ENCODE measurements at places on chromosomes 16 and 17.

- no peaks in the 10 kb centered on the region for H3K4me1 ChIP-seq
- H3K4me3 ChIP-seq, result no peak overlapping the region
- H3K27me3 ChIP-seq, result no peaks in the 10 kb centered on the region
- no peaks in the 10 kb centered on the region for H3K36me3 ChIP-seq
- no peak for DNase-seq
Observed at GRCh38 chr17:31456814-31457213, 65.3 kb downstream of the RAB11FIP4 start.

DNA sequence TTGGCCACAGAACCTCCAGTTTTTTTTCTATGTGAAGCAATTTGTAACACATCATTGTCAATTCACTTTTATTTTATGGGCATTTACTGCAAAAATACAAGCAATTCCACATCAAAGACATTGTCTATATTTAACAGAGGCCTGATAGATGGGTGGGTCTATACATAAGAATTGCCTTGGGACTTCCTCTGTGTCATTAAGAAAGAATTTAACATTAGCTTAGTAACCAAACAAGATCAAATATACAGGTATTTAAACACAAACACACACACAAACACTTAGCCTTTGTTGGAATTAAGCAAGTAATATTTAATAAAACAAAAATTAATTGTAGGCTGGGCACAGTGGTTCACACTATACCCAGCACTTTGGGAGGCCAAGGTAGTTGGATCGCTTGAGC is 4.3 kb upstream of the PITPNC1 start:
- no peak for DNase-seq
- no peak overlapping the region for H3K27ac ChIP-seq
- no peak overlapping the region for H3K4me3 ChIP-seq
- no peaks in the 10 kb centered on the region for H3K36me3 ChIP-seq
- H3K27me3 ChIP-seq, result peaks cover 8% of the 10 kb centered on the region
- H3K4me1 ChIP-seq, result peaks cover 7% of the 10 kb centered on the region

DNA sequence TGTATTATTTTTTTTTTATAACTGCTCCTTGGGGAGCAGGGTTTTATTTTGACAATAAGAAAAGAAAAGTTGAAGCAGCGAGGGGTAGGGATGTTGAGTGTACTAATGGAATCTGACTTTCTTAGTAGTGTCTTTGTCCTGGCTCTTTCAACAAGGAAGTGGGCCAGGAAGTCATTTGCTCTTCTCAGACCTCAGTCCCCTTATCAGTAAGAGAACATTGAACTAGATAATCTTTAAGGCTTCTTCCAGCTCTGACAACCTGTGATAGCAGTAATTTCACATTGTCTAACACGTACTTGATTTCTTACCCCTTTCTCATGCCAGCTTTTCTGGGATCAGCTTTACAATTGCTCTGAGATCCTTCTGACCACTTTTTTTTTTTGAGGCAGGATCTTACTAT is 8.3 kb downstream of the LIG3 start:
- H3K27ac ChIP-seq, result peak overlapping the region; percentile 45
- peak; percentile 21 for DNase-seq
- H3K27me3 ChIP-seq, result no peaks in the 10 kb centered on the region
- no peak overlapping the region for H3K4me3 ChIP-seq
- peaks cover 13% of the 10 kb centered on the region for H3K36me3 ChIP-seq
- no peaks in the 10 kb centered on the region for H3K4me1 ChIP-seq

GRCh38 chr17:64262198-64262999 is 661 bp downstream of the TEX2 start:
- H3K27me3 ChIP-seq, result no peaks in the 10 kb centered on the region
- no peaks in the 10 kb centered on the region for H3K36me3 ChIP-seq
- peak overlapping the region; percentile 92 for H3K4me3 ChIP-seq
